Activated CD4-positive, alpha-beta T cell treated with anti-CD3 and anti-CD28 coated beads, Interleukin-10, Interleukin-2, amounts not matched to agents 100 ng/mL and 50 ng/mL, durations not matched to agents 16 hours and 8 hours (primary cell): ENCODE measurements at places on chromosomes 12 and 14.

GRCh38 chr12:27274706-27275105, 30.6 kb downstream of the STK38L start:
- DNase-seq: no peak

GRCh38 chr12:12764824-12765223, 20.6 kb upstream of the APOLD1 start:
- DNase-seq: no peak

- DNase-seq: no peak
Measured at GRCh38 chr12:4984344-4984743, 59.3 kb upstream of the KCNA5 start.

DNA sequence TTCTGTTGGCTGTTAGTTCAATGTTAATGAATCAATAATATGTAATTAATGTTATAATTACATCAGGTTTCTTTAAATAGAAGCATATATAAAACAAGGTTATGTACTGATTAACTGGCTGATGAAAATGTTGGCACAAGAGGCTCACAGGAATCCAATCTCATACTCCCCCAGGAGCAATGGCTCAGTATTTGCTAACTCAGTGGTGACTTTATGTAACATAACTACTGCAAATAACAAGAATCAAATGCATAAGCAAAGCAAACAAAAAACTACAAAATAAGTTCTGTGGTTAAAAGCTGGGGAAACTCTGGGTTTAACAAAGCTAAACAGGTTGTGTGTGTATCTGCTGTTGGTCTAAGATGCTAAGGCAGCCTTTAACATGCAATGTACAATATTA, 27.7 kb upstream of the BBS10 start:
- no peak for DNase-seq

- DNase-seq: no peak
Measured at GRCh38 chr14:101065696-101066694, 162.5 kb upstream of the RTL1 start.

- DNase-seq: no peak
Measured at GRCh38 chr12:124519746-124520145, 47.7 kb downstream of the NCOR2 start.

DNA sequence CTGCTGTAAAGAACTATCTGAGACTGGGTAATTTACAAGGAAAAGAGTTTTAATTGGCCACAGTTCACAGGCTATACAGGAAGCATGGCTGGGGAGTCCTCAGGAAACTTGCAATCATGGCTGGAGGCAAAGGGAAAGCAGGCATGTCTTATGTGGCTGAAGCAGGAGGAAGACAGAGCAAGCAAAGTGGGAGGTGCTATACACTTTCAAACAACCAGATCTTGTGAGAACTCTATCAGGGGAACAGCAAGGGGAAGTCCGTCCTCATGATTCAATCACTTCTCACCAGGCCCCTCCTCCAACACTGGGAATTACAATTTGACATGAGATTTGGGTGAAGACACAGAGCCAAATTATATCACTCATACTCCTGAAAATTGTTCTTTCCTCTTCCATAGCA, 109.5 kb upstream of the PKP2 start:
- DNase-seq: no peak

GRCh38 chr12:55068416-55069010, 48.7 kb downstream of the NEUROD4 start:
- peak; percentile 58 for DNase-seq

DNA sequence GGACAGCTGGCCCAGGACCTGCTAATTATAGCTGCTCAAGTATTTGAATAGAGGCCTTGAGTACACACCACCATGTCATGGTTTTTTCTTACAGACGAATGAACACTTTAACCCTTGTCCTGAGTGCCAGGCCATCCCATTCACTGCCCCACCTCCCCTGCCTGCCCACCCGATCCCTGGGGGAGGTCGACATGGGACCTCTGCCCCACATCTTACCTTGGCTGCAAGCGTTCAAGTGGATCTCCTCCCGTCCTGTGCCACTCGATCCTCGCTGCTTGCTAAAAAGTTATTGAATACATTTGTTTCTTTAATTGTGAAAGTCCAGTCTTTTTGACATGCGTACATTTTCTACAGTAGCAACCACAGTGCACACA, 10.3 kb downstream of the RTL1 start:
- no peak for DNase-seq

DNA sequence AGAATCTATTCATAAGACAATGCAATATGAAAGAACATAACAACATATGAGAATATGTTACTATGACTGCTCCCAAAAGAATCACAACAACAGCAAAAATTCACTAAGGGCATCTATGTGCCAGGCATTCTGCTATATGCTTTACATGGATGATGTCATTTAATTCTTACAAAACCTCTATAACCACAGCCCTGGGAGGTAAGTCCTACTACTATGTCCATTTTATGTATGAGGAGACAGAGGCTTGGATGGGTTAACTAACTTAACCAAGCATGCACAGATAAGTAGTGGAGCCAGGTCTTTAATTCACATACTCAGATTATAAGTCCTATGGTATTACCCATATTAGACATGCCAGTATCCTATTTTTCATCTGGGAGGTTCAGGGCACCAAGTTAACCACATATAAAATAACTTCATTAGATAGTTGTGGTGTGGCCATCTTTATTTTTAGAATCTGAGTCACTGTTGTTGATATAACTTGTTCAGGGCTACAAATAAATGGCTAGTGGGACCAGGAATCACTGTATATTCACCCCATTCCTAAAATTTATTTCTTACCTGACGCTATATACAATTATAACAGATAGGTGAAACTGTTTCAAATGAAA, 33.2 kb upstream of the RAD51AP1 start:
- DNase-seq: peak; percentile 15

- DNase-seq: no peak
Measured at GRCh38 chr12:12922191-12922616, 29.8 kb downstream of the GPRC5D start.
